ENCODE measurements at places on chromosomes 1 and 21.

- DNase-seq, result no peak
These were observed 67.5 kb upstream of the MUTYH start for GRCh38 chr1:45407629-45408287.

DNA sequence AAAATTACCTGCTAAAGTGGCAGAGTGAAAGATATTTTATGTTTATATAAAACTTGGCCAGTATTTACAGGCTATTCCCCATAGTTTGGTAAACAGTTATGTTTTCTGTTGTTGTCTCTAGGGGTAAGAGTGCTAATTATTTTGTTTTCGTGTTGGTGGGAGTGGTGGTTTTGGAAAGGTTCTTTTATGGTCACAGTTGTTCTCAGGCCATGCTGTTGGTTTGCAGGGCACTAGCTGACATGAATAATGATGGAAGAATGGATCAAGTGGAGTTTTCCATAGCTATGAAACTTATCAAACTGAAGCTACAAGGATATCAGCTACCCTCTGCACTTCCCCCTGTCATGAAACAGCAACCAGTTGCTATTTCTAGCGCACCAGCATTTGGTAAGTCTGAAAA lies 92.5 kb downstream of the ITSN1 start:
- DNase-seq, result no peak

DNA sequence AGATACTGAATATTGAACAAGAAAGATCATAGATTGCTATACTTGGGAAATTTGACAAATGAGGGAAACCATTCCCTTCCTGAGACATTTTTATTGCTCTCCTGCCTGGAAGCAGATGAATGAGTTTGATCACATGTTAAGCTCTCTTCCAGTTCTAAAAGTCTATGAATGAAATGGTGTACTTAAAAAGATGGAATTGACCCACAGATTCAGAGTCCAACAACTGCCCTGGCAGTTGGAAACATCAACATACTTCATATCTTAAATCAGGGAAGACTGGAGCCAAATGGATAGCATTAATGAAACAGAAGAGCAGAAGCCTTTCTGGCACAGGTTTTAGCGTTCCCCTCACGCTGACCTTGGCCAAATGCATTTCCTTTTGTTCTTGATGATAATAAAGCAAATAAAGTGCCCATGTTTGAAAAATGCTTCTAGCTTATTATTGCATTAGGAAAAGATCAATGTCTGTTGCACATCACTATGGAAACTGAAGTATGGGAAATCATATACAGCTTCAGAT lies 142.6 kb downstream of the ESRRG start:
- DNase-seq, result no peak

DNA sequence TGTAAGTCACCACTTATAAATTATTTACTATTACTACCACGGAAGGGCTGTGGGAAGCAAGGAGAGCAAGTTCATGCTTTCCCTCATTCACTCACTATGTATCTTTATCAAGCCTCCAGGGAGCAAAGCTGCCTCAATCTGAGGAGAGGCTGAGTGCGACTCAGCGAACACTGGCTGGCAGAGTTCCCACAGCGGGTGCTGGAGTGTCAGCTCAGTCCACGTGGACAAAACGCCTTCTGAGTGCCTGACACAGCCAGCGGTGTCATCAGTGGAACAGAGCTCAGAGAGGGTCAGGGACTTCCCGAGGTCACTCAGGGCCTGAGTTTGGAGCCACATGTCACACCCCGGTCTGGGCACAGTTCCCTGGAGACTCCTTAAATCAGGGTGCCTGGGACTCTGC lies 16.9 kb downstream of the MATN1 start:
- DNase-seq, result peak; percentile 49

DNA sequence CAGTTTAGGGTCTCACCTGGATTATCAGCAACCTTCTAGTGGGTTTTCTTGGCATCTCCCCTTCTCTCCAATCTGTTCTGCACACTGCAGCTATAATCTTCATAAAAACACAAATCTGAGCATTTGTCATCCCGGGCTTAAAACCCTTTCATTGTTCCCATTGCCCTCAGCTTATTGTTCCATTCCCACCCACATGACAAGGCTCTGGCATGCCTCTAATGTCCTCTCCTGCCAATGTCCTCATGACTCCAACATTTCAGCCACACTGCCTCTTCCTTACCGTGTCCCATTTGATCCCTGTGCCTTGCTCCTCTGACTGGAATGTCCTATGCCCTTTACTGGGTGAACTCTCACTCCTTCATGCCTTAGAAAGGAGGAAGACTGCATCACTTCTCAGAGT lies 7.5 kb upstream of the DPH2 start:
- no peak for DNase-seq

DNA sequence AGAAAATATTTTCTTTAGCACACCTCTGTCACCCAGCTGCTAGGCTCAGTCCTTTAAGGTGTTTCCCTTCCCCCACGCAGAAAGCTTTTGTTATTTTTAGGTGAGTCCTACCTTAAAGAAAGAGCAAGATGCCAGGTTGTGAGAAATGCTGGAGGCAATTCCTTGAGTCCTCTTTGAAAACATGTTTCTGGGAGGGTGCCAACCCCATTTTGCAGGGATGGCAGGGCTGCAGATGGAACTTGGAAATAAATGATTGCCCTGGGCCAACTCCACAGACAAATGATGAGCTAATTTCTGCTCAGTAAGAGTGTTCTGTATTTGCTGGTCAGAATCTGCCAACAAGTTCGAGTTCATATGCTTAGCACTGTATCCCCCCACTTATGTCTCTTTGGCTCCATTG lies 119.2 kb upstream of the RAB3GAP2 start:
- no peak for DNase-seq

- DNase-seq, result no peak
These were observed 16.6 kb downstream of the GPATCH2 start for GRCh38 chr1:217614200-217614712.

- DNase-seq, result no peak
These were observed 3.2 kb upstream of the PROX1 start for GRCh38 chr1:213984387-213985208.

Data from M059J (cell line).